ENCODE measurements at places on chromosomes 3 and 15.
A peak's percentile ranks its signal among the peaks of the same experiment; 100 is the strongest.

DNA sequence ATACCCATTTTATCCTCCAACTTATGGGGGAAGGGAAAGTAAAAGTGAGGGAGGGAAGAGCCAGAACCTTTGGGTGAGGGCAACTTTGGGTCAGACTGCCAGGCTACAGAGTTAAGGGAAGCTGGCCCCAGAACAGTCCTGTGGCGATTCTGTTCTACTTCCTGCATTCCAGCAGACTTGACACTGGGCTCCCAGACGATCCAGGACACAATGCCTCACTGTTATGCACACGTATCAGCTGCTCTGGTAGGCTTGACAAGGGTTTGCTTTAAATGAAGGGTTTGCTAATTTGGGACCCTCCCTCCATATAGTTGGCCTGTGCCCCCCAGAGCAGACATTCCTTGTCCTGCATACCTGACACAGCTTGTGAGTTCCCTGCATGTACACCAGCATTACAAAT, 10.7 kb downstream of the GORASP1 start:
- DNase-seq, result no peak

- no peak for DNase-seq
Observed at GRCh38 chr3:33773637-33774036, 24.8 kb upstream of the PDCD6IP start.

GRCh38 chr15:90550919-90551318, 21.2 kb downstream of the CRTC3 start:
- DNase-seq, result no peak

- no peak for DNase-seq
Observed at GRCh38 chr15:101689901-101690300, 34.4 kb downstream of the TARS3 start.

DNA sequence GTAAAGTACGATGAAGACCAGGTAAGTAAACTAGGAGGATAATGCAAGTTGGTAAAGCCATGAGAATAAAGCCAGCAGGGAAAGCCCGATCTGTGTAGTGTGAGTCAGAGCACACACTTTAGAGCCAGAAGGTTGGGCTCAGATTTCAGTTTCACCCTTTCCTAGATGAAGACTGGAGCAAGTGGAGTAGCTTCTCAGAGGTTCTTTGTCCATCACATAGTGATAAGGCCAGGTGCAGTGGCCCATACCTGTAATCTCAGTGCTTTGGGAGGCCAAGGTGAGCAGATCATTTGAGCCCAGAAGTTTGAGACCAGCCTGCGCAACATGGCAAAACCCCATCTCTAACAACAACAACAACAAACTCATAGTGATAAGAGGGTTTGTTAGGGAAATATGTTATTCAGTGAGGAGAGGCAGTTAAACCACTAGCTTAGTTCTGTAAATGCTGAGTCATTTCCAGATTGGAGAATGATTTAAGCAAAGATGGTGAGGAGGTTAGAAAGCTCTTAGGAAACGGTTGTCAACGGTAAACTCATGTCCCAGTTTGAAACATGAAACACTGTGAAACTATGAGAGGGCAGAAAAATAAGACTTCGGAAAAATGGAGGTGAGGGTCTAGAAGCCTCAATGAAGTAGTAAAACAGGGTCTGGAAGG, 39.0 kb downstream of the IL12A start:
- no peak for DNase-seq

DNA sequence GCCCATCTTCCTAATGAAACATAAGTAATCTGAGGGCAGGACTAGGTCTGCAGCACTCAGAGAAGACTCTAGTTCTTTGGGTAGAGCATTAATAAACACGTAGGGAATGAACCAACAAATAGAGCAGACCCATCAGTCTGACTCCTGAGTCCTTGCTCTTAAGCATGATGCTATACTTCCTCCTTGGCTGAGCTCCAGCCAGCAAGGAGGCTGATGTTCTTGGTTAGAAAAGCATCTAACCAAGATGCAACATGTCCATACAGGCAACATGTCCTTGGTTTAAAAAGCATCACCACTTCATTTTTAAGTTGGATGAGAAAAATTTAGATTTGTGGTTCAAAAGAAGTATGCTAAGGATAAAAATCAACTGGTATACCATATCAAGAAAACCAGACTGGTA, 8.5 kb upstream of the MYH15 start:
- DNase-seq, result no peak

DNA sequence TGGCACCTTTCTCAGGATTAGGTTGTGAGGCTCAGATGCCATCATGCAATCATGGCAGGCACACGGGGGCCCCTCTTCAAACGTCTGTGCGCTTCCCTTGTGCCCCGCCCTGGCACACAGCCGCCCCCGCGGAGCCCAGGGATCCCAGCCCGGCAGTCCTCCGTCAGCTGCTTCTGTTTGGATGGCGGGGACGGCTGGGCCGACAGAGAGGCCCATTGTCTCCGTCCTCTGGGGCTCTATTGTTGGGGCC, 849 bp upstream of the HDAC11 start:
- peak; percentile 32 for DNase-seq

GRCh38 chr3:6862041-6862879, 1.3 kb downstream of the GRM7 start:
- DNase-seq, result no peak

DNA sequence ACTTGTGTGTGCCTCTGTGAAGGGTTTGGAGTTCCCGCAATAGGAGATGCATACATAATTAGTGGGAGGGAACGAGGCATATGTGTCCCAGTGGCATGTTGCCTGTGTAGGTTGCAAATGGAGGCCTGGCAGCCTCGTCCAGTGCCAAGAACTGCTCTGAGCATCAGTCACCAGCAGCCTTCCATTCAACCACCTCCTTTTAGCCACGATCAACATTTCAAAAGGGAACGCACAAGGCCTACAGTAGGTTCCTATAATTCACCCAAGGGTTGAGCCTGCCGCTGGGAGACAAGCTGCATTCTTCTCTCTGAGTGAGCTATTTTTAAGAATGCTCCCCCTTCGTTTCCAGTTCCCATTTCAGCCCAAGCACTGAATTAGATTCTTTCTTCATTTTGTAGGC, 78.8 kb upstream of the CTNNB1 start:
- DNase-seq, result no peak

DNA sequence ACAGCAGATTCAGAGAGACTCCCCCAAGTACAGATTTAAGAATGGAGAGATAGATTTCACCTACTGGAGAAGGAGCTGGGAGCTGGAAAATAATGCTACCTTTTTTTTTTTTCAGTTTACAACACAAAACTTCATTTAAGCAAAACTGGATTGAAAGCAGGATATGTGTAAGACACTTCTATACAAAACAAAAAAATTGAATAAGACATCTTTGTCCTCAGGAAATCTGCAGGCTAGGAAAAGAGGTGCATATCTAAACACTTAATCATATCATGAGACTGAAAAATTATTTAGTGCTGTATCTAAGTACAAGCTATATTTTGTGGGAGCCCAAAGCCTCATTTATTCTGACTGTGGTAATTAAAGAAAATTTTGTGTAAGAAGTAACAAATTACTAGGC, 516.1 kb downstream of the ZIC1 start:
- DNase-seq, result no peak

DNA sequence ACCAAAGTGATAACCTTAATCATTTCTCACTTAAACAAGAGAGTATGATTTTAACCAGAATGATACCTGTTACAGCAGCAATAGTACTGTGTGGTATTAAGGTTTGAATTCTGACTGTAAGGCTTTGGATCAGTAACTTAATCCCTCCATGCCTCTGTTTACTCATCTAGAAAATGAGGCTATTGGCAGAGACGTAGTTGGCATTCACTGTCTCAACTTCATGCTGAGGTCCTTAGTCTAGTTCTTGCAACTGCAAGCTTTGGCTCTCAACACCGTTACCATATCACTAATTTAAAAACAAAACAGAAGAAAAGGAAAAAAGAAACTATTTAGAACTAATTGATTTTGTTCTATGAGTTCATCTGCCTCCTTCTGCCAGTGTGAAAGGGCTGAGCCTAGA, 875.4 kb downstream of the MCTP2 start:
- no peak for DNase-seq

DNA sequence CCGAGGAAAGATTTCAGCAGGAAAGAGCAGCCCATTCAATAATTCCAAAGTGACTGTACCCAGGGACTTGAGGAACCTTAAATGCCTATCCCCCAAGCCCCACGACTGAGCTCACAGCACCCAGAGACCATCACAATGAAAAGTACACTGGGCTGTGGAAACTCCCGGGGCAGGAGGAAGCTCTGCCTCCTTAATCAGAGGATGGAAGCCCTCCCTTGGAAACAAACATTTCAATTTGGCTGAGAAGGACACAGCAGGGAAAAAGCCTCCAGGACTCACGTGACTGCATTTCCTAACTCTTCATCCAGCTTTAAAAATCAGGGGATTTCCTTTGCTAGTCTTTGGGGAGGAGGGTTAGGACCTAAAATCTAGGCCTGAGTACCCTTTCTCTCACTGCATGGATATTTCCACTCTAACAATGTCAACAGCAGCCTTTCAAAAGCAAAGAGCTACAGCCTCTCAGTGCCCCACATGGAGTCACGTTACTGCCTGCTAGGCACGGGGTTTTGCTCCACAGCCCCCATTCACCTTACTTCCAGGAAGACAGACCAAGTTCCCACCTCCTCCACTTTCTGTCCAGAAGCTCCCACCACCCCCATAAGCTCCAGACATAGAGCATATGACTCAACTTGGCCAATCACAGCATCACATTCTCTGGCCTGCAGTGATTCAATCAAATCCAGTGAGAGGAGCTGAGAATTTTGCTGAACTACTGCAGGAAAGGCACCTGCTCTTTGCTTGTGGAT, 68.9 kb upstream of the WNT5A start:
- DNase-seq, result no peak

DNA sequence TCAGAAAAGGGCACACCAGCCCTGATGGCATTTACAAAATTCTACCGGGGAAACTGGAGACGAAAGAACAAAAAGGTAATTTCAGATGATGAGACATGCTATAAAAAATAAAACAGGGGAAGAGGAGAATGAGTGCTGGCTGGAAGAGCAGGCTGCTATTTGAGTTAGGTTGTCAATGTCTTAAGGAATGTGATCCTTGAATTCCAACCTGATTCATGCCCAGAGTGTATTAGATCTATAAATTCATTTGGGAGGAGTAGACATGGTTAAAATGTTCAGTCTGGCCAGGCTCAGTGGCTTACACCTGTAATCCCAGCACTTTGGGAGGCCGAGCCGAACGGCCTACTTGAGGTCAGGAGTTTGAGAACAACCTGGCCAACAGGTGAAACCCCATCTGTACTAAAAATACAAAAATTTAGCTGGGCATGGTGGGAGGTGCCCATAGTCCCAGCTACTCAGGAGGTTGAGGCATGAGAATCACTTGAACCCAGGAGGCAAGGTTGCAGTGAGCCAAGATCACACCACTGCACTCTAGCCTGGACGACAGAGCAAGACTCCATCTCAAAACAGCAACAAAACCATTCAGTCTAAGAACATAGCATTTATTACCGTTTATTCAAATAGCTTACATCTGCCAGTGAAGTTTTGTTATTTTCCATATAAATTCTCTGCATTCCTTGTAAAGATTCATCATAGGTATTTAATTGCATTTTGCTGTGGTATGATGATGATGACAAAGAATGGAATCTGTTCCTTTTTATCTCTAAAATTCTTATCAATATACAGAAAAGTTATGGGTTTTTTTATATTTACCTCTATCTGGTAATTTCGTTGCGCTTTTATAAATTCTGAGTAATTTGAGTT, 126.7 kb upstream of the NR2E3 start:
- DNase-seq, result no peak

DNA sequence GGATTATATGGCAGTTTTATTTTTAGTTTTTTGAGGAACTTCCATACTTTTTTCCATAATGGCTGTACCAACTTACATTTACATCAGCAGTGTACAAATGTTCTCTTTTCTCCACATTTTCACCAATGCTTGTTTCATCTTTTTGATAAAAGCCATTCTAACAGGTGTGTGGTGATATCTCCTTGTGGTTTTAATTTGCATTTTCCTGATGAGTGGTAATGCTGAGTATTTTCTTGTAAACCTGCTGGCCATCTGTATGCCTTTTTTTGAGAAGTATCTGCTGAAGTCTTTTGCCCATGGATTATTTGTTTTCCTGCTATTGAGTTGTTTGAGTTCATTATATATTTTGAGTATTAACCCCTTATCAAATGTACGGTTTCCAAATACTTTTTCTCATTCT, 50.6 kb downstream of the RPL39L start:
- no peak for DNase-seq

GRCh38 chr15:29800491-29801366, 21.5 kb downstream of the TJP1 start:
- no peak for DNase-seq

DNA sequence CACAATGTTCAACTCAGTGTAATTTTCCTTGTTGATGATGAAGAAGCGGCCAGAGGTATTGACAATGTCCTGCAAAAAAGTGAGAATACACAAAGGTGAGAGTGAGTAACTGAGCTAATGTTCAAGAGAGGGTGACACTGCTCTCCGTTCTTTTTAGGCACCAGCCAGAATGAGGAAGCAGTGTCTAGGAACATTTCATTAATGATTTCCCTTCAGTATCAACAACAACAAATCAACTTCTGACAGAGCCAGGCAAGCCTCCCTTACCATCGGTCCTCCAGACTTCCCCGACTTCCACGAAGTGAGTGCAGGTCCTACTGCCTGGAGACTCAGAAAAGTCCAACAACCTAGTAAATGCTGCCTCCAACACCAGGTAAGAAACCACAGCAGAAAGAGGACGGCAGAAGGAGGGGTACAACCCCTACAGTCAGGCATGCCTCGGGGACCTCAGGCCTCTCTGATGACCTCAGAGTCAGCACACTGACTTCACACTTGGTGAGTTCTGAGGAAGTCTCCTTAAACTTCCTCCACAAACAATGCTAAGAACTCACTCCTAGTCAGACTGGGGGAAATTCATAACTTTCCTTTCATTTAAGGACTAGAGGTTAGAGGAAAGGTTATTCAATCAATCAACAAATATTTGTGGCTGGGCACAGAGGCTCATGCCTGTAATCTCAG, 62.7 kb downstream of the NPTN start:
- DNase-seq, result no peak

DNA sequence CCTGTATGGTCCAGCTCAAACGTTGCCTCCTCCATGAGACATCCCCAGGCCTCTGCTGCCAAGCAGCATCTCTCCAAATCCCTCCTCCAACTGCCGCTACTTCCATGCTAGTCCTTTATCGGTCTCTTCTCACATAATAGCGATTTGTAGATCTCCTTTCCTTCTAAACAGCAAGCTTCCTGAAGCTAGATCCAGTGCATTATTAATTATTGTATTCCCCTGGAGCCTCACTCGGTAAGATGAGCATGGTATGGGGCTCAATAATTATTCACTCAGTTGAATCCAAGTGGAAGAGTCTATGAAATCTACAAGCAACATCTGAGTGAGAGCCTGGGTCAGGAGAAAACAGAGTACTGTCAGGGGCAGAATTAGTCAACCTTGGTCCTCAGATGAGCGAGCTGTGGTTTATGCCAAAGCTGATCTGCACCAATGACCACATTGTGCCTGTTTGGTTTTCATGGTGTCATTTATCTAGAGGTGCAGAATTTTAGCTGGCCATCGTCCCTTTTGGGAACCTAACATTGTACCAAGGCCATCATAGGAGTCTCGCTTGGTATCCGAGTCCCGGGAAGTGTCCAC, 93.8 kb upstream of the UBE2E1 start:
- no peak for DNase-seq

GRCh38 chr3:188575501-188575900, 421.5 kb downstream of the LPP start:
- no peak for DNase-seq

- no peak for DNase-seq
Observed at GRCh38 chr15:39495871-39496840, 84.7 kb upstream of the THBS1 start.

GRCh38 chr3:45462522-45463265, 74.3 kb downstream of the LARS2 start:
- DNase-seq, result peak; percentile 25

Measured in stimulated activated CD4-positive, alpha-beta T cell treated with anti-CD3 and anti-CD28 coated beads, Interleukin-1b, Interleukin-23, amount 100 ng/mL, for 4 hours (primary cell).